ENCODE measurements at places on chromosomes 2 and 18. TPM values are rescaled to one million over a fixed set of nuclear protein-coding genes. Genes with fewer than 3 reads are reported as not detected.

IL1RN gene
- 0.37 TPM for total RNA-seq

KIF1A gene
- total RNA-seq = not detected

GKN1 gene
- total RNA-seq = not detected

SLC14A1 gene
- total RNA-seq = under 0.01 TPM

ACP1 gene
- total RNA-seq = 60.8 TPM

XIRP2 gene
- total RNA-seq = 1.8 TPM

TXNDC2 gene
- total RNA-seq = under 0.01 TPM

PDE1A gene
- total RNA-seq = 0.39 TPM

PREPL gene
- 37.1 TPM for total RNA-seq

SH3RF3 gene
- 7.3 TPM for total RNA-seq

TEX261 gene
- total RNA-seq = 25.7 TPM

PSMA8 gene
- total RNA-seq = not detected

Measured in subcutaneous preadipocyte (primary cell).